Activated CD4-positive, alpha-beta T cell treated with anti-CD3 and anti-CD28 coated beads, Interleukin-2, amount 50 U/mL, for 16 hours (primary cell): ENCODE measurements at places on chromosomes 12 and 14.

- DNase-seq, result peak; percentile 64
These were observed 642 bp downstream of the SLC38A2 start for GRCh38 chr12:46371718-46372543.

DNA sequence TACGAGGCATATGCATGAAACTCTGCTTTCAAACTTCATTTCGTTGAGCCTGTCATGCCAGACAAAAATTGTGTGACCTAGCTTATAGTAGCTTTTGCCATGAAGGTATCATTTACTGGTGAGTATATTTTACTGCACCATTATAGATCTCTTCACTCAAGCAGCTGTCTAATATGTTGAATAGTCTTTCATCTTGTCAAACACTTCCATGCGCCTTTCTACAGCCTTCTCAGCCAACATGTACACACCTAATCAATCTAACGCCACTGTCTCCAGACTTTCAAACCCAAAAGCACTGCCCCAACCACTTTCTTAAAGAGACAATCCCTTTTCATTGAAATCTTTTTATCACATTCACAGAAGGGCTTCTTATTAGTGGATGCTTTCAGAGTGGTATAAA is 757.4 kb downstream of the VRK1 start:
- no peak for DNase-seq

DNA sequence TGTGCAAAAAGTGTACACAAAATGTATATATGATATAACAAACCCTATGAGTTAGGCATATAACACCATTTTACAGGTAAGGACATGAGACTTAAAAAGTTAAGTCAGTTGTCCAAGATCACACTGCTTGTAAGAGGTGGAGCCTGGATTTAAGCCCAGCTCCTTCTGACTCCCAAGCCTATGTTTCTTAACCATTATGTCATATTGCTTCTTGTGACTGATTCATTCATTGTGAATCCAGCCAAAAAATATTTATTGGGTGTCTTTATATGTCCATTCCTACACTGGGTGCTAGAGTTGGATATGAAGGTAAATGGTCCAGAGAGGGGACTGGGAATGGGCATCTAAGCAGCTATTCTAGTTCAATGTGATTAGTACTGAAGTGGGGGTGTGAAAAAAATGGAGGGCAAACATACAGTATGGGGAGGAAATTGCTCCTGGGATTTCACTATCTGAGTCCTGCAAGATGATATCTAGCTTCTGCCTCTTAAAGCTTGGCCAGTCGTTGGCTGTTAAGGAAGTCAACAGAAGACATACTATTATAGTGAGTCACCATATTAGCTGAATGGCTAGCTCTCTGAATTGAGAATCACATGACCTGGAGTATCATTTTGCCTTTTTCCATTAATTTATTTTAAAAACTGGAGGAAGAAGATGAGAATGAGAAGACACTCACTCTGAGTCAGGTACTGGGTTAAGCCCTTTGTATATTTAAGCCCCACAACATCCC is 28.8 kb downstream of the PAX9 start:
- DNase-seq, result no peak

GRCh38 chr14:81018251-81018650 is 62.8 kb downstream of the TSHR start:
- DNase-seq, result no peak

GRCh38 chr14:22420598-22421186 is 168.3 kb downstream of the DAD1 start:
- no peak for DNase-seq

- DNase-seq, result no peak
These were observed 249.1 kb downstream of the DPY19L2 start for GRCh38 chr12:63419154-63419553.

DNA sequence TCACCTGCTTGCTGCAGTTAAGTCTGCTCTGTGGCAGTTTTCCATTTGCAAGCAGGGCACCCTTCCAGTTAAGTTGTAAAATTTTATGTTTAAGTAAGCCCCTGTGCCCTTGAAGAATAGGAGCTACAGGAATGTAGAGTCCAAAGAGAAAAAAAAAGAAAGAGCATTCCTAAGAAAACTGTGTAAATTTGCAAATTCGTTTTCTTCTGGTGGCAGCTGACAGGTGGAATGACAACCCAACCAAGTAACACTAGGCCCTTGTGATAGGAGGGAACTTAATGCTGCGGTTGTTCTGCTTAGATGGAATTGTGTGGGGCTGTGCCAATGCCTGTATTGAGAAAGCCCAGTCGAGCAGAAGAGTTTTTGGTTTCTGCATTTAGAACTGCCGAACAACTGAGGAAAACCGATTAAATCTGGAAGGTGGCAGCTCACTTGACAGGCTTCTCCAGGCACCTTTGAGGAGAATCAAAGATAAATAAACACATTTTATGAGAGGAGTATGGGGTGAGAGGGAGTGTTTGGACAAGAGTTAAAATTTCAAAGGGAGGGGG is 280.0 kb downstream of the RAD51B start:
- no peak for DNase-seq

DNA sequence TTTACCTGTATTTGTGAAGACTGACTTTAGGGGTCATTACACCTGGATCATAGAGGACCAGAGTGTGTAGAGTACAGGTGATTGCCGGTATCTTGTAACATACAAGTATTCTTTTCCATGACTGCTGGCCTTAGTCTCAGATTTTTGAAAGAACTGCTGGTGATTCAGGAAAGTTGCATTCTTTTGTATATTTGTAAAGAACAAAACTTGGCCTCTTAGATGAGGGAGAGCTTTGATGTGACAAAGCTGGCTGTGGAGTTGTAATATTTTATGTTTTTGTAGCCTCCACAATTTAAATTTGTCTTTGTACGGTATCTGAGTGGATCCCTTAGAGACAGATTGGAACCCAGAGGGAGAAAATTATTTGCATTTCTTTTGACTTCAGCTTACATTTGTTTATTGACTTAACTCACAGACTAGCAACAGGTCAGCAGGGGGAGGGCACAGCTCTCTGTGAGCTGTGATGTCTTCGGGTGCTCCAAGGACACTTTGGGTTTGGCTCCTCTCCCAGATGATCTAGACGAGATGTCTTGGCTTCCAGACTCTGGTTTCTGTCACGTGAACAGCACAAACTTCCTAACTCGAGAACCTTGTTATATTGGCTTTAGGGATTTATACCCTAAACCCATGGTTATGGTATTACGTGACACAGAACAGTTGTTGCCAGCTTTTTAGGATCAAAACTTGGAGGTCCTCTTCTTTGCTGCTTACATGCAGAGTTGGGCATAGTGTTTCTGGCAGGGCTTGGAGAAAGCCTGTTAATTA is 65.9 kb downstream of the DAAM1 start:
- DNase-seq, result no peak

- no peak for DNase-seq
These were observed 61.0 kb upstream of the FKBP4 start for GRCh38 chr12:2733493-2734355.

GRCh38 chr12:96015672-96016071 is 19.5 kb upstream of the HAL start:
- no peak for DNase-seq
